NCI-H526 (cell line): ENCODE measurements at places on chromosomes 11 and 22.
A peak's percentile ranks its signal among the peaks of the same experiment; 100 is the strongest.

GRCh38 chr11:32885556-32885955 is 7.1 kb upstream of the QSER1 start:
- no peak for DNase-seq

DNA sequence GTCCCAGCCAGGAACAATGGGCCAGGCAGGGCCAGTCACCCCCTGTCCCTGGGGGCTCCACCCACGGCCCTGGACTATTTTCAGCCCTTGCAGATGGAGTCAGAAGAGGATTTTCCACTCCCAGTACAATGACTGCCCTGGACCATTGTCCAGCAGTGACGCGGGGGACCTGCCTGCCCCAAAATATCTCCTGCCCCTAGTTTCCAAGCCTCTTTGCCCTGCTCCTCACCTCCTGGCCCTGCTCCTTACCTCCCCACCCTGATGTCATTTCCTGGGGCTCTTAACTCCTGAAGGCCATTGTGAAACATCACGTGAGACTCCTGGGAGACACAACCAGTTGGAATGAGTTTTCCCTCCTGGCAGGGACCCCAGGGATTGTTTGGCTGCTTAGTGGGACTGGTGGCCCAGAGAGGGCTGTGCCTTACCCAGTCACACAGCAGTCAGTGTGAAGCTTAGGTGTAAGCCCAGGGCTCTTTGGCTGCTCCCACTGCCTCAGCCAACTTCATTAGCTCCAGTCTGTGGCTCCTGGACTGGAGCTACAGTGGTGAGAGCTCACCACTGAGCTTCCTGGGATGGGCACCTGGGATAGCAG is 22.2 kb downstream of the P2RY2 start:
- no peak for DNase-seq

- no peak for DNase-seq
Observed at GRCh38 chr11:26420331-26420730, 88.4 kb downstream of the ANO3 start.

- DNase-seq: no peak
Observed at GRCh38 chr11:74746868-74747267, 1.8 kb upstream of the RNF169 start.

DNA sequence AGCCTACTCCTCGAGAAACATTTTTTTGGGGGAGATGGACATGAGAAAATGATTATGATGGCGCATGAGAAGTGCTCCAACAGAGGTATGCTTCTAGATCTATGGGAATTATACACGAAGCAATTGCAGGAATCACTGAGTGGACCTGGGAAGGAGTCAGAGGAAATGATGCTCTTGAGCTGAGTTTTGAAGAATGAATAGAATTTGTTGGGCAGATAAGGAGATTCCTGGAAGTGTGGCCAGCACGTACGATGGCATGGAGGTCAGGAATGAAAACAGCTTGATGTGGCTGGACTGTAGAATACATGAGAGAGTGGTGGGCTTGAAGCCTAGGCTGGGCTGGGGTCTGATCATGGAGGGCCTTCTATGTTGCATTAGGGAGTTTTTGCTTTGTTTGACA is 31.7 kb downstream of the ADAMTS15 start:
- DNase-seq: no peak

GRCh38 chr11:100861212-100861611 is 174.1 kb downstream of the ARHGAP42 start:
- DNase-seq: peak; percentile 87

GRCh38 chr22:27286711-27287110 is 514.8 kb downstream of the MN1 start:
- no peak for DNase-seq

DNA sequence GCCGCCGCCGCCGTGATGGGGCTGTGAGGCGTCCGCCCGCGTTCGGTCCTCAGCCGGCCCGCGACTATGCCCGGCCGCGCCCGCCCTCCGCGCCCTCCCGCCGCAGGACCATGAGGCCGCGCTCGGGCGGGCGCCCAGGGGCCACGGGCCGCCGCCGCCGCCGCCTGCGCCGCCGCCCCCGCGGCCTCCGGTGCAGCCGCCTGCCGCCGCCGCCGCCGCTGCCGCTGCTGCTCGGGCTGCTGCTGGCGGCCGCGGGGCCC is 215 bp downstream of the ZNRF3 start:
- no peak for DNase-seq

GRCh38 chr11:6269994-6270393 is 10.4 kb downstream of the CCKBR start:
- no peak for DNase-seq

DNA sequence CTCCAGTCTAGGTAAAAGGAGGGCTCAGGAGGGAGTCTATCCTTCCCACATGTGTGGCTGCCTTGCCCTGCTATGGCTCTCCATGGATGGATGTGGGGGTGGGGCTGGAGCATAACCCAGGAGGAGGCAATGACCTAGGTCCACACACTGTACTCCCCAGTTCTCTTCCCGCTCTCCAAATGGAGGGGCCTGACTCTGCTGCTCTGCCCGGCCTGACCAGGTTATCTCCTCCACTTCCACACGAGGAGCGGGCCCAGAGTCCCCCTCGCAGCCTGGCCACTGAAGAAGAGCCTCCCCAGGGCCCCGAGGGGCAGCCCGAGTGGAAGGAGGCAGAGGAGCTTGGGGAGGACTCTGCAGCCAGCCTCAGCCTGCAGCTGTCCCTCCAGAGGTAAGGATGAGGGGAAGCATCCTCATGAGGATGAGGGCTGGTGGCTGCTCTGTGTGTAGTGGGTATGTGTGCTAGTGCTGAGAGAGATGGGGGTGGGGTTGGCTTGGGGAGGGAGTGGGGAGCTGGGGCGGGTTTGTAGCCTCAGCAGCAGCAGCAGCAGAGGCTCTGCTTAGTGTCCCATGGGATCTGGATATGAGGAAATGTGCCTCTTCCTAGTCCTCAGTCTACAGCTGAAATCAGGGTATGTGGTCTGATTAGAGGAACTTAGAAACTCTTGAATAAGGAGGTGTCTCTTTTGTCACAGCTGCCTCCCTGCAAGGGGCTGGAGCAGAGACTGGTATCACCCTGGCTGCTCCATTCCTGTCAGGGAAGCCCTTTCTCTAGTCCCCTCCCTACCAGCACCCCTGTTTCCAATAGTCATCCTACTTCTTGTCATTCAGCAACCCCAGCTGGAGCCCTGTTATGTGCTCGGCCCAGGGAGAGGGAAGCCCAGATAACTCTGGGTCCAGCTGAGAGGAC is 54.1 kb downstream of the CEP164 start:
- DNase-seq: no peak

DNA sequence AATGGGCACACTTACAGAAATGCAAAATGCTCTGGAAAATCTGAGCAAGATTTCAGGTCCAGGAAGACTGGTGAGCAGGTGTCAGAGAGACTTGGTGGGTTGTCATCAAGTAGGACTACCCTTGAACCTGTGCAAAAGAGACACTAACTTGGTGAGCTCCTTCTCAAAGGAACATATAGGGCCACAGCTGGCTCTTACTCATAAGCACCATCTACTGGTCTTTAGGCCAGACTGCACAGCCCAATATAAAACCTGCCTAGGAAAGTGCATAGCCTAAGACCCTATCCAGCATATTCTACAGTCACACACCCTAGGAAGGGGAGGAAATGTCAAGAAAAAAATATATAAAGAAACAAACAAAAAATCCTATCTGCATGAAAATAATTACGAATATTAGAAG is 18.2 kb upstream of the OR10W1 start:
- DNase-seq: peak; percentile 69

GRCh38 chr11:8018484-8019313 is 31.6 kb downstream of the EIF3F start:
- peak; percentile 53 for DNase-seq

DNA sequence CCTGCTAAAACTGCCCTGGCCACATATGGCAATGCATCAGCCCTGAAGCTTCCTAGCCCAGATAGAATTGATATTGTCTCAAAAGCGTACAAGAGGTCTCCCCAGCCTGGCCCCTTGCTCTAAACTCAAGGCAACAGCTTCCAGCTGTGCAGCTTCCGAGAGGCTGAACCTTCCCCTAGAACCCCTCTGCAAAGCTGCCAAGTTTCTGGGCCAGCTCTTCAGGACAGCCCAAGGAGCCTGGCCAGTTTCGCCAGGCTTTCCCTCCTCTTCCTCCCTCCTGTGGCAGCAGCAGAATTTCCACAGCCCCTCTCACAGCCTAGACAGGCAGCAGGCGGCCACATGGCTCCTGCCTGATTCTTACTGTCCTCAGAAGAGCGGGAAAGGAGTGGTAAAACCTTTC is 34.5 kb downstream of the NUMA1 start:
- DNase-seq: no peak

DNA sequence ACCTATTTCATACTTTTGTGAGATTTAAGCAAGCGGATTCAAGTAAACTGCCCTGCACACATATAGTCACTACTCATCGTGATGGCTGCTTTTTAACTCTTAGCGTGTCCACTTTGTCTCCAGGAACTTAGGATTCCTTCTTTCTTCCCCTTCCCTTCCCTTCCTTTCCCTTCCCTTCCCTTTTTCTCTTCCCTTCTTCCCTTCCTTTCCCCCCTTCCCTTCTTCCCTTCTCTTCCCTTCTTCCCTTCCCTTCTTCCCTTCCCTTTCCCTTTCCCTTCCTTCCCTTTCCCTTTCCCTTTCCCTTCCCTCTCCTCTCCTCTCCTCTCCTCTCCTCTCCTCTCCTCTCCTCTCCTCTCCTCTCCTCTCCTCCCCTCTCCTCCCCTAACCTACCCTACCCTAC is 65.9 kb downstream of the LIF start:
- DNase-seq: no peak

GRCh38 chr22:20002636-20003035 is 14.0 kb downstream of the ARVCF start:
- no peak for DNase-seq

- DNase-seq: no peak
Observed at GRCh38 chr11:27380771-27381170, 17.8 kb upstream of the CCDC34 start.
